Thyroid gland (tissue), 4 donors: ENCODE measurements at places on chromosomes 5 and 9.
A peak's percentile ranks its signal among the peaks of the same experiment; 100 is the strongest.

GRCh38 chr9:38388283-38389223, 3.9 kb upstream of the ALDH1B1 start:
- no peak for DNase-seq

DNA sequence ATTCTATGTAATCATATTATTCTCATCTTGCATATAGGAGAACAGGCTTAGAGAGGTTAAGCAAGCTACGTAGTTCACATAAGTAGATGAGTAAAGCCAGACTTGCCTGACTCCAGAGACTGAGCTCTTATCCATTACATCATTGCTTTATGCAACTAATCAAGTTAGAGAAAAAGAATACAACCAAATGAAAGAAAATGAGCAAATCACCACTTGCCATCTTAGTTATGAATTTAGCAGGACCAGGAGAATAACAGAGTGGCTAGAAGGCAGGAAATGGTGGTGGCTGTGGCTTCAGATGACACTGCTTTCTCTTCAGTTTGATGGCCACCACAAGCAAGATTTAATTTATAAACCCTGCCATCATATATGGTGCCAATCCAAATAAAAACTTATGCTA, 26.6 kb downstream of the POC5 start:
- no peak for DNase-seq

DNA sequence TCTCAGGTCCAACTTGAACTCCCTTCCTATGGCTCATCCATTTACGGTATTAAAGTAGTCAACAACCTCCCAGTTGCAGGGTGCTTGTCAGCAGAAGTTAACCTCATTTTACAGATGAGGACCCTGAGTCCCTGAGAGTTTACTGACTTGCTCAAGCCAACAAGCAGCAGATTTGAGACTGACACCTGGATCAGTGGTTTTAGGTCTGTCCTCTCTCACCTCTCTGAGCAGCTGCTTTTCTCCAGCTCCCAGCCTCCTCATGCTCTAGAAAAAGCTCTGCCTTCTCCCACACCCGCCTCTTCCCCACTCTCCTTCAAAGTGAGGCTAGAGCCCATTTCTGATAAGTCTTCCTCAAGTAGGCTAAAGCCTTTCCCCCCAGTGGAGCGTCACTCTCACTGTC, 56.4 kb downstream of the GABBR2 start:
- no peak for DNase-seq

- DNase-seq = no peak
Measured at GRCh38 chr9:2307480-2307879, 292.3 kb downstream of the SMARCA2 start.

GRCh38 chr5:161414037-161414436, 132.5 kb downstream of the GABRB2 start:
- no peak for DNase-seq

DNA sequence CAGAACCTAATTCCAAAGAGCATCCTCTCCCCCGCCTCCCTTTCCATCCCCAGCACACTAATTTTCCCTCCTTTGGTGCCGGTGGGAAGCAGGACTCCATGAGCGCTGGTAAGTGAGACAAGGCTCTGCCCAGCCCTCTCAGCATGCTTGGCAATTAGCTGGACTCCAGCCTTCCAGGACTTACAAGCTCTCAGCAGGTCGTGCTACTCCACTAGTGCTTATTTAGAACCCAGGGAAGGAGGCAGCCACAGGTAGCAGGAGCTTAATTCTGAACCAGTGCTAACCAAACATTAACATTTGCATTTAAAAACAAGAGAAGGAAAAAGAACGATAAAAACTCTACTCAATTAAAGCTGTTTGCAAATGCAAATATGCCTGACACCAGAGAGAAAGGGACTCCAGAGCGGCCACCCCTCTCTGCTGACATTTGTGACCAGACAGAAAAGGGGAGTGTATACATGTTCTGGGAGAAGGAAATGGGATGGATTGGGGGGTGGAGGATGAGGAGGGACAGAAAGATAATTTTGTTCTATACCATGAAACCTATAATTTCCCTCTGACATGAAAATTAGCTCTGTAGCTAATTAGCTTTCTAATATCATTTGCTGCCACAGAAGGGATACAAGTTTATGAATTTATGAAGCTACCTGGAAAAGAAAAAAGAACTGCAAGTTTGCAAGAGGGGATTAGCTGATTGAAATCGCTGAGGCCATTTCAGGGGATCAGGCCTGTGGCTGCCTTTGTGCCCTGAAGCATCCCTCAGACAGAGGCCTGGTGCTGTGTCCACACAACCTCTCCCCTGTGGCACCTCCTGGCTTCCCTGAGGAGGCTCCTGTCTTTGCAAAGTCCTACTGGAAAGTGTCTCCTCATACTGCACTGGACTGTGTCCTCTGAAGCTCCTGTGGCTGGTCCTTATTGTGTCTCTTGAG, 266.3 kb downstream of the SEC61B start:
- peak; percentile 34 for DNase-seq

DNA sequence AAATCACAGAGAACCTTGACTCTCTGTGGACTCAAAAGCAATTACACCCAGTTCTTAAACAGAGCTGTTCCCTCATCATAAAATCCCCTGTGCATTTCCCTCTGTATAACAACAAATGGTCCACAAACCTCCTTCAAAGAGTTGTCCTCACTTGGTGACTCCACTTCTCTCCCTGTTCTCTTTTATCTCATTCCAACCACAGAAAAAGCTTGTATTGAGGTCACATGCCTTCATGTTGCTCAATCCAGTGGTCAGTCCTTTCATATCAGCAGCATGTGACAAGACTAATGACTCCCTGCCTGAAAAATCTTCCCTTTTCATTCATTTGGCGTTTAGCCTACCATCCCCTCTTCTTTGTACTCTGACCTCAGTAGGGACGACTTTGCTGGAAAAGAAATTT, 158.0 kb downstream of the DEPDC1B start:
- no peak for DNase-seq

GRCh38 chr9:121838746-121839669, 187.6 kb downstream of the DAB2IP start:
- no peak for DNase-seq

GRCh38 chr9:116151966-116152381, 1.6 kb upstream of the PAPPA start:
- no peak for DNase-seq

- DNase-seq = no peak
Measured at GRCh38 chr9:506281-506680, 291.6 kb downstream of the DOCK8 start.

DNA sequence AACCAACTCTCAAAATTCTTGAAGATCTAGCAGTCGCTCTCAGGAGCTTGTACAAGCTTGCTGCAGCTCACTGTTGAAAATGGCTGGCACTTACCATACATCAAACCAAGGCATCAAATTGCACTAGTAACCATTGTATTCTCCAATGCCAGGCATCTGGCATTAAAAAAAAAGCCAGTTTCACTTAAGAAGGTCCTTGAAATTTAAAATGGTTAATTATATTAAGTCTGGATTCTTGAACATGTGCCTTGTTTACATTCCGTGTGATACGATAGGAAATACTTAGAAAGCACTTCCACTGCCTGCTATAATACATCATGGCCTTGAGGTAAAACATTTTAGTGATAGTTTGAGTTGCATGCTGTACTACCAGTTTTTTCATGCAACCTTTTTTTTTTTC, 300.7 kb downstream of the KDM4C start:
- DNase-seq = no peak

- DNase-seq = no peak
Measured at GRCh38 chr5:91707521-91707841, 324.4 kb upstream of the ARRDC3 start.

DNA sequence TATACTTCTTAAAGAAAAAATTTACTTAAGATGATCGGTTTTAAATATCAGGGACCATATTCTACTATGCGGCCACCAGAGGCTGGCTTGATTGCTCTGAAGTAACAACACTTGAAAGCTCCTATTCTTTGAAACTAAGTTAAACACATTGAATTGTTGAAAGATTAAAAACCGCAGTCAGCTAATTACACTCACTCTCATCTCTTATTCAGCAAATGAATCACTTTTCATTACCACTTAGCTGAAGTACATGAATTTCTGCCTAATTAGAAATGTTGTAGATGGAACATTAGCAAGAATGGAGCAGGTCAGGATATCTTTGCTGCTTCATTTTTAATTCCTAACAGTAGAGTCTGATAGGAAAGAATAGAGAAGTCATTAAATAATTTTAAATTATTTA, 42.3 kb downstream of the LSM11 start:
- no peak for DNase-seq

- no peak for DNase-seq
Measured at GRCh38 chr9:75378926-75379325, 290.6 kb downstream of the OSTF1 start.

DNA sequence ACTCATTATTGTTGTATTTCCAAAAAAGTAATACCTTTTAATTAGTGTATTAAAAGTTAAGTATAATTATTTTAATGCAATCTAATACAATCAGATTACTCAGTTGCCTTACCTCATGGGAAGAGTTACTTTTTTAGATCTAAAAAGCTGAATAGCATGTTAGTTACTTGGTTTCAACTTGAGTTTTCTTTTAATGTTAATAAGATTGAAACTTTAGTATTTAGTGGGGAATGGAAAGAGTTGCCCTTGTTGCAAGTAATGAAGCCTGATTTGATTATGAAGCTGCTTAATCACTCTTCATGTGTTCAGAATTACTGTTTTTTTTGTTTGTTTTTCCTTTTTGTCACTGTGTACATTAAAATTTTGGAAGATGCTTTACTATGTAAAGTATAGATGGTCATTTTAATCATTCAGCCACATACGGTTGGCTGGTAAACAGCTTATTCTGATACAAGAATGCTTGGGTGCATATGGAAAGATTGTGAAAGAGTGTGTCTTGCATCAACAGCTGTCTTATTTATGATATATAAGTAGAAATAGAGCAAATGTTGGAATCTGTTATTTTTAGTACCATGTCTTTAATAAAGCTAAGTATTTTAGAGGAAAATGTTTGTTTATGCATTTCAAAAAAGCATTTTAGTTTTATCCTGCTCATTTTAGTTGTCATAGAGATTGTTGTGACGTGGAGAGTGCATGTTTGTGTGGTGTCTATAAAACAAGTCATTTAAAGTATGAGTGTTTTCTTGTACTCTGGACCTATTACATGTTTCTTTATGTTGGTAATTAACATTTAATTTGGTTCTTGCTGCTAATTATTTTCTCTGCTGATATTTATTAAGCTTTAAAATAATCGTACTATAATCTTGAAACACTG, 36.4 kb downstream of the SREK1 start:
- DNase-seq = no peak

DNA sequence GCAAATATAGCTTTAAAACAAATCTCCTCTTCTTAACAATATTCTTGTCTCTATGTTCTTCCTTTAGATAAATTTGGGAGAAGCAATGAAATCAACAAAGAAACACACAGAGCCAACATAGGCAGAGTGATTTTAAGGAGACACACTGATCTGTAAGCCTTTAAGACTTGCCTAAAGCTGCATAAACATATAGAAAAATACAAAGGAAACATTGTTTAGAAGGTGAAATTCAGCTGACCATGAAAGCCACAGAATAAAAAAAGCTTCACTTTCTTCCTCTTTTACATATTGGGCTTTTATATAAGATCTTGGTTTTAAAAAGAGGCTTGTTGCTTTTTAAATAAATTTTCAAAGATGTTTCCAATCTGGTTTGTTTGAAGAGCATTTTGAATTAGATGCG, 1277.5 kb downstream of the EFNA5 start:
- no peak for DNase-seq

DNA sequence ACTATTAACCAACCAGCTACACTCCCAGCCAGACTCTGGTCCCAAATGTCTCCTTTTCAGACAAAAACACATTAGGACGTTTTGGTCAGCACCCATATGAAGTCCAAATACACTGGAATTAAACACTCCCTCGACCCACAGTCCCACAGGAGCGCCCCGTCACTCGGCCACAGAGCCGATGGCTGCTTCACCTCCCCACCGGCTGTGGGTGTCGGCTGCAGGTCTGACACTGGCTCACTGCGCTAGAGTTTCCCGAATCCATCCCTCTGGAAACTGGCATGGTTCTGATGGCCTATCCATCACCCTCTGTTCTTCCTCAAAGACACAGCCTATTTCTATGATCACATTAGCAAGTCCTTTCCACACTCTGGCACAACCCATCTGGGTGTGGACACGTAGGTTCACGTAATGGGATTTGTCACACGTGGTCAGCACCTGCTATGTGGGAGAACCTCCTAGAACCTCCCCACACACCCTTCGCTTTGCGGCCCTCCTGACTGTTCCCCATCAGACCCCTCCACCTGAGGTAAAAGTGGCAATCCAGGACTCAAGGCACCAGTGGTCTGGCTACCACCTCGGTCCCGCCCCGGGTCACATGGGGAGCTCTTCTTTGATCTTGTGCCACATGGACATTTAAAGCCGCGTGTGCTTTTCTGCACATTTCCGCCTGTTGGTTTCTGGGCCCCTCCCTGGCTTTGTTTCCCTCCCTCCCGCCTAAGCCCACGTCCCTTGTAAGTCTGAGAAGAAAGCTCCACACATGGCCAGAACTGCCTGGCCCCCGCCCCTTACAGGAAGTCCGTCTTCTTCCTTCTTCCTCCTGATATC, 131.1 kb upstream of the PHYKPL start:
- DNase-seq = no peak

DNA sequence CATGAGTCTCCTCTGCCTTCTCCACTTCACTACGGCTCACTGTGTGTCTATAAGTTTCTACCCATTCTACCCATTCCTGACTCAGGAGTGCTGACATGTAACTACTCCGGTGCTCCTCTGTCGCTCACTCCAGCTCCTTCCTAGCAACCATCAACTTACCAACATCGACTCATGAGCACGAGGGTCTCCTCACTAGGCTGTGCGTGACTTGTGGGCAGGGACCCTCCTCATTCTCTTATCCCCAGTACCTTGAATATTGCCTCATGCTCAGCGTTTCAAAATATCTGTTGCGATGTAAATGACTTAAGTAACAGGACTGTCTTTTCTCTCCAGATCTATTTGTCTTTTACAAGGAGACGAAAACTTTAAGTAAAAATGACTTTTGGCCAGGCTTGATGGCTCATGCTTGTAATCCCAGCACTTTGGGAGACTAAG, 73.1 kb downstream of the BASP1 start:
- DNase-seq = no peak

GRCh38 chr5:151557951-151558350, 33.2 kb downstream of the FAT2 start:
- DNase-seq = no peak

GRCh38 chr5:172858990-172859811, 25.1 kb downstream of the ERGIC1 start:
- DNase-seq = peak; percentile 42

GRCh38 chr5:170603578-170604565, 100.1 kb downstream of the KCNIP1 start:
- peak; percentile 57 for DNase-seq

DNA sequence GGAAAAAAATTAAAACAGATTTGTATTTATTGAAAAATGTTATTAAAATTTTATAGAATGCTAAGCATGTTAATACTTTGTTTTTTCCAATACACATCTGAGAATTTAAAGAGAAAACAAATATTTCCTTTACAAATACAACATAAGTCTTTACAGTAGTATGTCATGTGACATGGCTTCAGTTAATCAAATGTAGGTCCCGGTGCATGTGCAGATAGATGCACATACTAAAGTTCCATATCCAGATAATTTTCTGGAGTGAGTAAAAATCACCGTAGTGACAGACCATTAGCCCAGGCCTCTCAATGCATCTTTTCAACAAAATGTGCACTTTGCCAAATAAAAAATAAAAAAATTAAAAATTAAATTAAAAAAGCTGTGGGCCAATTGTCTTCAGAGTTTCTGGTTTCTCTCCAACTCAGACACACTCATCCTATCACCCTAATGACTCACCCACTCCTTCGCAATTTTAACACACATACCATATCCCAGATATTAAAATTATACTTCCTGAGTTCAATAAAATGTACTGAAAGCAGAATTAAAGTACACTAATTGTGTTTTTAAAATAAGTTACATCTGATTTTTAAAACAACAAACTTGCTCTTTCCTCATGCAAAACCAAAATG, 508.1 kb downstream of the NR2F1-AS1 start:
- no peak for DNase-seq

- DNase-seq = no peak
Measured at GRCh38 chr9:111407813-111408212, 76.4 kb downstream of the ECPAS start.
